ENCODE measurements at places on chromosomes 4 and X.

GRCh38 chr4:147984065-147984777, 252.3 kb downstream of the ARHGAP10 start:
- no peak for DNase-seq

DNA sequence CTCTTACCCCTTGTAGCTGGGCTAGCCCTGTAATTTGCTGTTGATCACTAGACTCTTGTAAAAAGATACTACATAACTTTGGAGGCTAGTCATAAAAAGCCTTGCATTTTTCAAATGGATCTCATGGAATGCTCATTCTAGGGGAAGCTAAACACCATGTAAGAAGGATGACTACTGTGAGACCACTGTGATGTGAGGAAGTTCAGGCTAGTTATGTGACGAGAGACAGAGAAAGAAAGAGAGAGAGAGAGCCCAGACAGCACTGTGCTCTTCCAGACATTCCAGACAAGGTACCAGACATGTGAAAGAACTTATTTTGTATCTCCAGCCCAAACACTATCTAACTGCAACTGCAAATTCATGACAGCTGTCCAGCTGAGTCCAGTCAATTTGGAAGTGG, 404.6 kb upstream of the PITX2 start:
- DNase-seq, result no peak

DNA sequence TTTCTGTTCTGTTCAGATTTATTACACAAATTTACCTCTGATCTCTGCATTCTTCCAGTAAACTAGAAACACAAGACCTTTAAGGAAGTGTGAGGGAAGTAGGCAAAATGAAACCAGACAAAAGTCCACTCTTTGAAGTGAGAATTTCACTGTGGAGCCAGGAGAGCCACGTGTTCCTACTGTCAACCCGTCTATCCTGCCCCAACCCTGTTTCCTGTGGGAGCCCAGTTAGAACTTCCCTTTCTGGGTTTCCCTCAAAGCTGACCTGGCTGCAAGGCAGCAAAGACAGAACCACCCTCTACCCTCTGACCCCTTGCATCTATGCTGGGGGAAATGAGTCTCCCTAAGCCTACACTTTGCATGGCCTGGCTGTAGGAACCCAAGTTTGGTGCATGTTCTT, 40.0 kb downstream of the TMEM144 start:
- DNase-seq, result no peak

GRCh38 chrX:111071542-111072277, 24.3 kb upstream of the PAK3 start:
- DNase-seq, result no peak

GRCh38 chr4:3332498-3332897, 39.7 kb downstream of the RGS12 start:
- DNase-seq, result no peak

- no peak for DNase-seq
These were observed 455.7 kb downstream of the BCOR start for GRCh38 chrX:39642071-39642470.

DNA sequence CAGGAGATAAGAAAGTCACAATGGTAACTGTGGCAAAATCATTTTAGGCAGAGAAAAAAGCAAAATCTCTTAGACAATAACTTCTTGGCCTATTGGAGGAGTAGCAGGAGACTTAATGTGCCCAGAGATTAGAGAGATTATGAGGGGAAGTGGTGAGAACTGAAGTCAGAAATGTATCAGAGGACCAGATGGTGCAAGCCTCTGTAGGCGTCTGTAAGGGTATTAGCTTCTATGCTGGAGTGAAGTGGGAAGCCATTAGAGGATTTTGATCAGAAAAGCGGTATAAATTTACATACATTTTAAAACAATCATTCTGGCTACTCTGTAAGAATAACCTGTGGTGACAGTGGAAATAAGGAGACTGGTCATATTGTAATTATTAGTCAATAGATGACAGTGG, 236.7 kb downstream of the FAT4 start:
- DNase-seq, result no peak

DNA sequence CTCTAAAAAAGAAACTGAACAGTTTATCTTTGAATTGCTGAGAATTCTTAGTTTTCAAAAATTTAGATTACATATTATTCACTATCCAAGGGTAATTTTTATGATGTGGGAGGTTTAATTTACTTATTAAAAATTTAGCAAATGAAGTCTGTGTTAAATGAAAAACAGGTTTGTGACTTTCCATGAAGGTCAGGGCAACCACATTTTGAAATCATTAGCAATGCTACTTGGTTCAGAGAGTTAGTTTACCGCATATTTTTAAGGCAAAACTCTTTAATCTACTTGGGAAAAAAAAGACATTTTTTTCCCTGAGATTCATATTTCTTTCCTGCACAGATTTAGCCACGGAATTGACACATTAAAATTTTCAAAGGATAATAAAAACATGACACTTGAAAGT, 37.3 kb upstream of the PRSS12 start:
- no peak for DNase-seq

GRCh38 chrX:57899064-57899463, 11.2 kb downstream of the ZXDA start:
- no peak for DNase-seq

- DNase-seq, result no peak
These were observed 2.2 kb downstream of the SOX3 start for GRCh38 chrX:140502491-140503237.

DNA sequence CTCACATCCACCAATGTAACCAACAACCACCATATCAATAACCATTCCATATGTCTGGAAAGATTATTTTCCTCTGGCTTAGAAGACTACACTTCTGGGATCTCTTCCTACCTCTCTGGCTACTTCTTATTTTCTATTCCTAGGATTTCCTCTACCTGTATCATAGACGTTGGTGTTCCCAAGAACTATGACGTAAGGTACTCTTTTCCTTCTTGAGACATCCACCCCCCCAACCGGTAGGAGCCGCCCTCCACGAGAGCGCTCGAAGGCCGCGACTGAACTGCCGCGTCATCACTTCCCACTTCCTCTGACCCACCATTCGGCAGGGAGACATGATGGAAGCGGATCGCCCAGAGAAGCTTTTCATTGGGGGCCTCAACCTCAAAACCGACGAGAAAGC, at the start of gene RBMXL3:
Gene RBMXL3 (plus strand): TSS at position 301 of the 400 bp plus-strand sequence. CDS start 32 bp downstream, at position 333.
- DNase-seq, result no peak

- no peak for DNase-seq
These were observed 24.7 kb downstream of the KCNE5 start for GRCh38 chrX:109600237-109600651.

DNA sequence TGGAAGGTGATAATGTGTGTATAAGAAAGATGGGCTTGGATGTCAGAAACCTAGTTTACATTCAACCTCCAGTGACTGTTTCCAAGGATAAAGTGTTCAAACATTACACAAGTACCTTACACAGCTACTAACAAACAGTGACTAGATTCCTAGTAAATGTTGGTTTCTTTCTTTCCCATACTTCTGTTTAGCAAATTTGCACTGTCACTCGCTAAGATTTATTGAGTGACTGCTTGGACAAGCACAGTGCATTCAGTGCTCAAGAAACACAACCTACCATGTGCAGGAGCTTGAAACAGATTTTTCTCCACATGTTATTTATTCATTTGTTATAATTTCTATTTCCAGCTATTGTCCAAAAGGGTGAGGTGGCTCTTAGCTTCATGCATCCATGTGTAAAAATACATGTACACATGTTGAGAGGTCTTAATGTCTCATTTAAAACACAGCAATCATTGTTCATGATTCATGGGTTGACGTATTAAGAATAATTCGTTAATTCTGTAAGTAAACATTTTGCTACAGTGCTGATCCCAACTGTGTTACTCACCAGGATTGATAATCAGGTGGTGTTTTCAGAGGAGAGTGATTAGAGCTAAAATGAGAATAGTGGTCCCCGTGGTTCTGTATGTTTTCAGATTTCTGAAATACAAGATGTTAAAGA, 153.0 kb downstream of the DCLK2 start:
- no peak for DNase-seq

GRCh38 chrX:39542316-39542715, 555.4 kb downstream of the BCOR start:
- DNase-seq, result no peak

GRCh38 chr4:176844448-176844847, 51.7 kb upstream of the VEGFC start:
- DNase-seq, result no peak

DNA sequence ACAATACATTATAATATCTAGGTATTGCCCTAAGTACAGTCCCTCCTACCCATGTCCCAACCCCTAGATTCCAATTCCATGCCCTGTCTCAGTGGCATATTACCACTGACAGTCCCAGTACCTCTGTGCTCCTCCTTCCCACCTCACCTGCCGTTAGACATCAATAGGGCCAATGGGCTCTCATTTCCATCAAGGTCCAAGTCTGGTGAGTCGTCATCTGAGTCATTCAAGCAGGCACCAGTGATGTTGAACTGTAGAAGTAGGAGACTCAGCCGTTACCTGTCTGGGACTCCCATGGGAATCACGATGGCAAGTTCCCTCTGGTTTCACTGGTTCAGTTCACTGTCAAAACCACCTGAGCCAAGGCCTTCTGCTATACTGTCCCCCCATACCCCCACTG, 51.7 kb downstream of the PHF8 start:
- no peak for DNase-seq

DNA sequence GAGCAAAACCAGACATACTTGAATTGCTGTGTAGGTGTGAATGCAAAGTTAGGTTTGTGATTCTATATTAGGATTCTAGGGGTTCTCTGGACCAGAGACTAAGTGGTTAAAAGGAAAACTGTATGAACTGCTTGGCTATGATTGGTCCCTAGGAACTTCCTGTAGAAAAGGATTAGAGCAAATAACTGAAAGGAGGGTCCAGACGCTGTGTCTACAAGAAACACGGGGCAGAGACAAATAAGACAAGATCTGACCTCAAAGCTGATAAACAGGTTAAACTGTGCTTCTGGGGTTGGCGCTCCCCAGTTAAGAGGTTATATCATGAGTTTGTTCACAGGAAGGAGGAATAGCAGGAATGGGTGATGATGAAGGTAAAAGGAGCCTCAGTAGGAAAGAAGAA, 183.6 kb downstream of the MGST2 start:
- DNase-seq, result no peak

DNA sequence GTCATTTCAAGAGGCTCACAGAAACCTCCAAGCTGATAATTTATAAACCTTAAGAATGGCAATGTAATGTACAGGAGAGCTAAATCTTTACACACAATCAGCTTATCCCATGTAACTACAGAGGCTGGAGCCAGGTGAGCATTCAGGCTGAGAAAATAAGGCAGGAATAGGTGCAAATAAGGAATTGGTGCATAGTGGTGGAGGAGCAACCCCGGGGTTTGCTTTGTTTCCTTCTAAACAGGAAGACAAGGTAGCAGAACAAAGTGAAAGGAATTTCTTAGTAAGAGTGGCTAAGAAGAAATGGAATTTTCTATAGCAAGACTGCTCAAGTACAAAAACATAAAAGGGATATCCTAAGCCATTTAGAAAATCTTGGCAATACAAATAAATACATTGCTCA, 82.4 kb downstream of the NR3C2 start:
- DNase-seq, result no peak

DNA sequence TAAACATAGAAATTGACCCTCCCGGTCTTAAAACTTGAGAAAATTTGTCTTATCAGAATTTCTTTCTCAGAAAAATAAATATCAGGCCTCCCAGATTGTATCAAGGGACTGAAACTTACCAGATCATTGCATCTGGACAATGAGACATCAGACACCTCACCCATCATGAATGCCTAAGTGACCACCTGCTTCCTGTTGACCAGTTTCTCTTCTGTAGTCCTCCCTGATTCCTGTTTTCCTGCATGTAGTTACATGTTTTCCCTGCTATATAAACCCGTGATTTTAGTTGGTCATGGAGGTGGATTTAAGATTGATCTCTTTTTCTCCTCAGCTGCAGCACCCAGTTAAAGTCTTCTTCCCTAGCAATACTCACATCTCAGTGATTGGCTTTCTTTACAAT, 548.1 kb downstream of the PPP4R3C start:
- DNase-seq, result no peak

- DNase-seq, result no peak
These were observed 16.1 kb downstream of the PGAM4 start for GRCh38 chrX:77953302-77953701.

DNA sequence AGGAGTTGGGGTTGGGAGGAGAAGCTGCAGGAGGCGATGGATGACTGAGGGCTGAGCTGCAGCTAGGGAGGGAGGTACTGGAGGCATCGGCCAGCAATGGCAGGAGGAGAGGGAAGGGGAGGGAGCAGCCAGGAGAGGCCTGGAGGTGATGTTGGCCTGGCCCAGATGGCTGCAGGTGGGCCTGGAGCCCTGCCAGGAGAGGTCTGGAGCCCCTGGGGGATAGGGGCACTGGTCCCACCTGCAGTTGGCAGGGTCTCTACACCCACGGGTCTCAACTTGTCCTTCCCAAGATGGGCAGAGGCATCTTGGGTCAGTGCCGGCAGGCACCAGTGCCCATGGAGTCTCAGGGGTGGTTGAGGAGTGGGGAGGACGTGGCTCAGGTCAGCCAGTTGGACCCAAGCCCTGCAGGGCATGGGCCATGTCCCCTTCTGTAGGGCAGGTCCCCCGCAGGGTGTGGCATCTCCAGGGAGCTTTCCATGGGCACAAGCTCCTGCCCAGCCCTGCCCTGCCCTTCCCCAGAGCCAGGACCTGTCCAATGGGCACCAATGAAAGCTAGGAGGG, 2.7 kb upstream of the MXD4 start:
- no peak for DNase-seq

- no peak for DNase-seq
These were observed 12.9 kb upstream of the ADH4 start for GRCh38 chr4:99156992-99157391.

GRCh38 chrX:123468481-123468880, 264.4 kb downstream of the THOC2 start:
- DNase-seq, result no peak

- DNase-seq, result no peak
These were observed 36.7 kb upstream of the FBXW7 start for GRCh38 chr4:152572417-152573086.

GRCh38 chr4:89641367-89641687, 195.6 kb downstream of the SNCA start:
- no peak for DNase-seq

DNA sequence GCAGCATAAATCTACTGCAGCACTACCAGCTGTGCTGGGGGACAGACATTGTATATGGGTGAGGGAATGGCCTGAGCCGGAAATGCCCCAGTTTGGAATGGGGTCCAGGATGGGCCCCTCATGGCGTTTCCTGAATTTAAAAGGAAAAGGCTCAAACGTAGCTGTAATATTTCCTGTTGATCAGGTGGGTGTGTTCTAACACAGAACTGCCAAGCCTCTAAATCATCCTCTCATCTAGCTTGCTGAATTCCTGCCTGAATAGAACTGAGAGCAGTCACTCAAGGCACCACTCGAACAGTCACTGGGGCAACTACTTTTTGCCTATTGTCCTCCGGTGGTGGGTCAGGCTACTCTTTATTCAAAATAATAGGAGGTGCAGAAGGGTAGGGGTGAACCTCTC, 28.7 kb downstream of the ADH6 start:
- DNase-seq, result no peak

- DNase-seq, result no peak
These were observed 74.7 kb downstream of the CHRNA9 start for GRCh38 chr4:40409835-40410234.

GRCh38 chr4:183504930-183505610, at the start of gene ING2:
Gene ING2 (plus strand): TSS chr4:183505058. CDS start chr4:183505196, 138 bp downstream.
- peak; percentile 49 for DNase-seq

- DNase-seq, result no peak
These were observed 78.1 kb upstream of the FSTL5 start for GRCh38 chr4:162241857-162242256.

- no peak for DNase-seq
These were observed 1.0 kb downstream of the NOA1 start for GRCh38 chr4:56976283-56976836.

- DNase-seq, result no peak
These were observed 95.9 kb downstream of the WDFY3 start for GRCh38 chr4:84870398-84871163.

GRCh38 chrX:53440621-53441517, 6.7 kb upstream of the HSD17B10 start:
- peak; percentile 6 for DNase-seq

Data from esophagus squamous epithelium (tissue), 5 donors.